AG09319 (cell line): ENCODE measurements at places on chromosomes 7 and 10.

DNA sequence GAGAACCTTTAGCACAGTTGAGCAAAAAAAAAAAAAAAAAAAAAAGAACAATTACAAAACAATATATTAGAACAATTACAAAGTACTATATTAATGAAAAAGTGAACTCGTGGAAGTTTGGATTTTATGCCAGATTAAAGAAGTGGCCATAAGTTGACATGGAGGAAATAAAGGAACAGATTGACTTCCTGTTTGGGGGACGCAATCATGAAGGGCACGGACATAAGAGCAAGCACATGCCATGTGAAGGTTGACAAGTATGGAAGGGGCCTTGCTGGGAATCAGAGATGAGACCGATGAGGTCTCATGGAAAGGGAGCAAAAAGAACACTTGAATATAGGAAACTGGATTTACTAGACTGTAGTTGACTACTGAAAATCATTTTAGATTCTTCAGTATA, 61.7 kb downstream of the ICA1 start:
- DNase-seq: no peak

GRCh38 chr7:15720849-15721471, 34.5 kb upstream of the MEOX2 start:
- DNase-seq: peak; percentile 8

- DNase-seq: no peak
Measured at GRCh38 chr7:153152801-153153422, 393.4 kb downstream of the ACTR3B start.

DNA sequence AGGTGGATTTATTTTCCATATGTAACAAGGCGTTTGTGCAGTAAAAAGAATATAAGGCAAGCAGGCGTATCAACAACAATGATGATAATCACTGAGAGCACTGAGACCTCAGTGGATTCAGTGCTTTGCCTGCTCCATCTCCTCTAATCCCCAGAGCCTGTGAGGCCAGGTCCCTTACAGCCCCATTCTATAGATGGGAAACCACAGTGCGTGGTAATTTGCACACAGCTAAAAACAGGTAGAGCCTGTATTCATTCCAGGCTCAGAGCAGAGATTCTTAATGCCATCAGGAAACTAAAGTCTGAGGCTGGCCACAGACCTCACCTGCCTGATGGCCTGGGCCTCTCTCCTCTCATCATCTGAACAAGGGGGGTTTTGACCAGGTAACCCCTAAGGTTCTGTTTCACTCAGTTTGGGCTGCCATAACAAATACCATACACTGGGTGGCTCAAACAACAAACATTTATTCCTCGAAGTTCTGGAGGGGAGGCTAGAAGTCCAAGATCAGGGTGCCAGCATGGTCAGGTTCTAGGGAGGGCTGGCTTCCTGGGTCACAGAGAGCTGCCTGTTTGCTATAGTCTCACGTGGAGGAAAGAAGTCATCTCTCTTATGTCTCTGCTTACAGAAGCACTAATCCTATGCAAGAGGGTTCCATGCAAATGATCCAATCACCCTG, 10.3 kb upstream of the RASSF4 start:
- DNase-seq: no peak

- DNase-seq: no peak
Measured at GRCh38 chr7:93148144-93148543, at the start of gene SAMD9L. TSS of gene SAMD9L (minus strand) at chr7:93148385. CDS start at chr7:93135971, 12,414 bp downstream.

DNA sequence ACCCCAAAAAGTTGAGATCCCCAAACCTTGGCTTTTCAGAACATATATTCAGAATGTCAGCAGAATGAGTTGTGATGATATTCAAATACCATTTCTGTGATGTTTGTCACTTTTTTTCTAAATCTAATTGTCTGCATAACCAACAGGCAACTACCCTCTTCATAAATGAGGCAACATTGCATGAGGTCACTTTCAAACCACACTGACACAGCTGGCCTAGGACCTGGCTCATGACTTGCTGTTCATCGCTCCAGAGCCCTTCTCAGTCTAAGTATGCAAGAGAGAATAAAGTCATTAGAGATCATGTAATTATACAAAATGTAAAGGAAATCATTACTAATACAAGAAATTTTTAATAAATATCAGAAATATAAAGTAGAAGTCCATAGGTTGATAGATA, 681.9 kb downstream of the GRM8 start:
- no peak for DNase-seq

DNA sequence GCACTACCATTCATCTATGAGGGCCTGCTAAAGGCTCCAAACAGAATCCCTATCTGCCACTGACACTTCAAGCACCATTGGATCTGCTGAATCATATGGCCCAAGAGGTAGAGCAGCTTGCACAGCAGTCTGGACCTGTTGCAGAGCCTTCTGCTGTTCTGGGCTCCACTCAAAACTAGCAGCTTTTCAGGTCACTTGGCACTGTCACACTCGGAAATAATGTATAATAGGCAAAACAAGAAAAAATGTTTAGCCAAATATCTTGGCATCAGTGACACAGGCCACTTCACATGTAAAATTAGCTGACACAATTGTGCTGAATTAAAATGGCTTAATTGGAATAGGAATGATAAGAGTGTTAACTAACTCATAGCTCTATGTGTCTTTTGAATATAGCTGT, 1182.9 kb upstream of the LRRTM3 start:
- no peak for DNase-seq

DNA sequence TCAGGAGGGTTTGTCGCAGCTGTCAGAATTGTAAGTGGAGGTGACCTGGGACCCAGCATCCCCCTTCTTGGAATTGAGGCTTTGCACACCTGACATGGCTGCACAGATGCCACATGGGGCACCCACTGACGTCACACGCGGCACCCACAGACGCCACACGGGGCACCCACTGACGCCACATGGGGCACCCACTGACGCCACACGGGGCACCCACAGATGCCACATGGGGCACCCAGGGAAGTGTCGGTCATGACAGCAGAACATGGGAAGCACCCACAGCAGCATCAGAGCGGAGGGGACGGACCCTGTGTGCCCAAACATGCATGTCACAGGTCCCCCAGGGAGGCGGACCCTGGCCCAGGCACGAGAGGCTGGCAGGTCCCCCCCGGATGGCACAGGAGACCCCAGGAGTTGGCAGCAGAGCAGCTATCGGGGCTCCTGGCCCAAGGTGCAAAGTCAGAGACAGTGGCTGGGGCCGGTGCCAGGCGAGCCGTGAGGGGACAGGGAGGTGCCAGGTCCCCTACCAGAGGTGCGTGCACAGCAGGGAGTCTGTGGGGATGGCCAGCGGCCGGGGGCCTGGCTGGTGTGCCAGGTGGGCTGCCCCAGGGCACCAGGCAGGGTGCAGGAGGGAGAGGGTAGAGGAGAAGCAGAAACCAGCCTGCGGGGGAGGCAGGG, 21.1 kb downstream of the KNDC1 start:
- DNase-seq: no peak

DNA sequence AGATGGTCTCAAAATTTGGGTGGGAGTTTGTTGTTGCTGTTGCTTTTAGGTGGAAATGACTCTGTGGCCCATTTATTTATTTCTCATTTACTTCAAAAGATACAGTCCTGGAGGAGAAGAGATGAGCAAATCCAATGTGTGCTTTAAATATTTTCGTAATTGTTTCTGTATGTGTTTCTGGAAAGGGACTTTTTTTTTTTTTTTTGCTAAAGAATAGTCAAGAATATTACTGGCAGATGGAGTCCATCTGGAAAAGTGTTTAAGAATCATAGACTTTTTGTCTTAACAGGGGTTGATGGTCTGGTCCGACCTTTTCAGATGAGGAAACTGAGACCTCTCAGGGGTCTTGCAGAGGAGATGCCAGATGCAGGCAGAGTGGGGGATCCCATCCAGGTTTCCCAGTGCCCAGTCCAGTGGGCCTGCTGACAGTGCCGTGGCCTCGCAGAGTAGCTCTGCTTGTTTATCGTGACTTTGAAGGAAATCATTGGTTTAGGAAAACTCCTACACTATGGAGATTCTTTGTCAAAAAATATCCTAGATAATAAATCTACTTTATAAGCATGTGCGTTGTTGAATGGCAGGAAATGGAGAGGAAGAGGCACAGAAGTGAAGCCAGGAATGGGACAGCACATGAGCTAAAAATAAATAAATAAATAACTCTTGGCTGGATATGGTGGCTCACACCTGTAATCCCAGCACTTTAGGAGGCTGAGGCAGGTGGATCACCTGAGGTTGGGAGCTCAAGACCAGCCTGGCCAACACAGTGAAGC, 164.3 kb upstream of the SVIL start:
- DNase-seq: no peak

- no peak for DNase-seq
Measured at GRCh38 chr10:4262870-4263600, 478.0 kb upstream of the KLF6 start.

DNA sequence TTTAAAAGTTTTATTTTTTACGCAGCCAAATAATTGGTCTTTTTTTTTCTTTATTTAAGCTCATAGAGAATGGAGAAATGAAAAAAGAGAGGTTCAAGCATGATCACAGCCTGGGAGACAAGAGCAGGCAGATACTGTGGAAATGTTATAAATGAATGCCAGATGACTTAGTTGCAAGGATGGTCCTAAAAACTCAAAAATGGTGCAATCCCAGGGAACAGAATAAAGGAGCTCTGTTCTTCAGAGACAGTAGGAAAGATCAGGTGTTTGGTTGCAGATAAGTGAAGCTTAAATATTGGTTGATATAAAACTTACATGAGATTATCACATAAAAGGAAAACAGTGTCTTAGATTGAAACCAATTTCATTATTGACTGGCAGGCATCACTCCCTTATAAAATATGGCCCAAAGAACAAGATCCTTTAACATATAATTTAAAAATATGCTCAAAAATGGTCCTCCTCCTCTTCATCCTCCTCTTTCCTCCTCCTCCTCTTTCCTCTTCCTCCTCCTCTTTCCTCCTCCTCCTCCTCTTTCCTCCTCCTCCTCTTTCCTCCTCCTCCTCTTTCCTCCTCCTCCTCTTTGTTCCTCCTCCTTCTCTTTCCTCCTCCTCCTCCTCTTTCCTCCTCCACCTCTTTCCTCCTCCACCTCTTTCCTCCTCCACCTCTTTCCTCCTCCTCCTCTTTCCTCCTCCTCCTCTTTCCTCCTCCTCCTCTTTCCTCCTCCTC, 18.6 kb downstream of the GNAT3 start:
- DNase-seq: no peak

GRCh38 chr7:147069771-147070170, 953.2 kb downstream of the CNTNAP2 start:
- DNase-seq: no peak

DNA sequence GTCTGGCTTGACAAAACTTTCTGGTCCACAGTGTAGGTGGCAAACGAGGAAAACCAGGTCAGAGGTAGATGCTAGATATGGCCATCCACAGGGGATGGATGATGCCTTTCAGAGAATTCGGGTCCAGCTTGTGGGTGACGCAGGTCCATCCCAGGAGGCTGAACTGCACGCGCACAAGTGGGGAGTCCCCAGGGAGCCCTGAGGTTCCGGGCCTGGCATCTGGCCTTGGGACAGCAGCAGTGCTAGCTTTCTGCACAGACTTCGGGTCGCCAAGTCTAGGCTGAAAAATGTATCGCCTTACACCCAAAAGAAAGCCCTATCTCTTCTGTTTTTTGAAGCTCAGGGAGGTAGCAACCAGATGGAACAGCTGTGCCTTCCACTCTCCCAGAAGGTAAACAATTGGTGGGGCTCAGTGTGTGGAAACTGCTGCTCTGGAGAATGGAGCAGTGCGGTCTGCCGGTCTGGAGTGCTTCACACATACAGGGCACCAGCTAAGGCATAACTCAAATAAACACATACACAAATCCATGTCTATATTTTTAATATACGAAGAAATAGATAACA, 119.3 kb upstream of the ACBD5 start:
- no peak for DNase-seq

GRCh38 chr10:58856508-58857240, 319.8 kb upstream of the PHYHIPL start:
- DNase-seq: peak; percentile 73

DNA sequence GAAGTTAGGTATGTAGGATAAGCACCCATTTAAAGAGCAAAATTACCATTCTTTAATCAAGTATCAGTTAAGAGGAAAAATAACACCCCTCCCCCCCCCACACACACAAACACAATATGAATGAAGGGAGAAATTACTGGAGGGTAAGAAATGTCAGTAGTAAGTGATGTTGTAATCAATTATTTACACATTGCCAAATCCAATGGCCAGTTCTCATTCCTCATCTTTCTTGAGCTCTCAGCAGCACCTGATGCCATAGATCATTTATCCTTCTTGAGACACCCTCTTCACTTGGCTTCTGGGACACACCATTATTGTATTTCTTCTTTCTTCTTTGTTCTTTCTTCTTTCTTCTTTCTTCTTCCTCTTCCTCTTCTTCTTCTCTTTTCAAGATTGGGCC, 33.7 kb upstream of the FAM3C start:
- DNase-seq: no peak

DNA sequence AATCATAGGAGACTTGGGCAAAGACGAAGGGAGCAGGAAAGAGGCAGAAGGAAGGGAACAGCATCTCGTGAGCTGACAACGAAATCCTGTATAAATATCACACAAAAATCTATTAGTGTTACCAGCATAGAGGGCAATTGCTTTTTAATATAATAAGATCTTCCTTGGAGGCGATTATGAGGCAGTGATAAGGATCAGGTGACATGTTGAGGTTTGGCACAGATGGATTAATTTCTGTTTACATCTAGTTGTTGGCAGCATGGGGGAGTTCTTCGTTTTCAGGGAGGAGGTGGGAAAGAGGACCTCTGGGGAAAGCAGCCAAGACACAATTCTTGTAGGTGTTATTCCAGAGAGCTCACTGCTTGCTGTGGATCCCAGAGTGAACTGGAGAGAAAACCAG, 163.8 kb downstream of the PLXNA4 start:
- no peak for DNase-seq

- peak; percentile 43 for DNase-seq
Measured at GRCh38 chr7:94276795-94277194, 117.9 kb upstream of the COL1A2 start.

- DNase-seq: no peak
Measured at GRCh38 chr7:32888505-32888904, 3.1 kb downstream of the KBTBD2 start.

- DNase-seq: no peak
Measured at GRCh38 chr7:92815412-92815811, 21.0 kb downstream of the CDK6 start.

DNA sequence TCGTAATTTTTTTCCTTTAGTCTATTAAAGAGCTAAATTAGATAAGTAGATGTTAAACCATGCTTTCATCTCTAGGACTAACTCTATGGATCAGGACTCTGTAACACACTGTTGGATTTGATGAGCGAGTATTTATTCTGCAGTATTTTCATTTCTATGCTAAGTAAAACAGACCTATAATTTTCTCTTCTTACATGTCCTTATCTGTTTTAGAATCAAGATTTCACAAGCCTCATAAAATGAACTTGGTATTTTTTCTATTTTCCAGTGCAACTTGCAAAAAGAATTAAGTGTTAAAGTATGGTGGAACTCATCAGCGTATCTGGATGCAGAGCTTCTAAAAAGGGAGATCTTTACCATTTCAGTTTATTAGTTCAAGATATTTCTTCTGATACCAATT, 2.4 kb downstream of the CACUL1 start:
- DNase-seq: no peak
